Progenitor cell of endocrine pancreas (in vitro differentiated cells): ENCODE measurements at places on chromosomes 11 and 22.

DNA sequence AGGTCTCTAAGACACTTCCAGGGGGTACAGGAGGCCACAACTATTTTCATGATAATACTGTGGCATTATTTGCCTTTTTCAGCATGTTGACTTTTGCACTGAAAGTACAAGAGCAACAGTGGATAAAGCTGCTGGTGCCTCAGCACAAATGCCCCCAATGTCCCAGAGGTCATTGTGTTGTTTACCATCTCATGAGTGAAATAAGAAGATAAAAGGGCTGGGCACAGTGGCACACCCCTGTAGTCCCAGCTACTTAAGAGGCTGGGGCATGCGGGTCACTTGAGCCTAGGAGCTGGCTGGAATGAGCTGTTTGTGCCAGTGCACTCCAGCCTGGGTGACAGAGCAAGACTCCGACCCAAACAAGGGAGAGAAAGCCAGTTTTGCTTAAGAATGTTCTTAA, 72.6 kb upstream of the RAB1B start:
- DNase-seq, result no peak

DNA sequence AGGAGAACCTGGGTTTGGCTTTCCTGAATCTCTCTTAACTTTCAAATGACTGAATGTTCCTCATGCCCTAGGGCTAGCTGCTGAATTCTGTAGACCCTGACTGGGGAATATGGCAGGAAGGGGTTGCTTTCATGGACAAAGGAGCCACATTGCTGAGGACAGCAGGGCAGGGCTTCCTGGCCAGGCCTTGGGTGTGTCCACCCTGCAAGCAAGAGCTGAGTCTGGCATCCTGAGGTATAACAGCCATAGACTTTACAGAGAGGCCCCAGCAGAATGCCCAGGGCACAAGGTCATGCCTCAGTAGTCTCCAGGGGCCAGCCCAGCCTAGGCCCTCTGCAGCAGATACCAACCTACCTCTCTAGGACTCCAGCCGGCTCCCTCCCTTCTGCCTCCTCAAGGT, 102.2 kb upstream of the RAG2 start:
- no peak for DNase-seq

- no peak for DNase-seq
These were observed 2.1 kb downstream of the MED15 start for GRCh38 chr22:20509344-20510047.

DNA sequence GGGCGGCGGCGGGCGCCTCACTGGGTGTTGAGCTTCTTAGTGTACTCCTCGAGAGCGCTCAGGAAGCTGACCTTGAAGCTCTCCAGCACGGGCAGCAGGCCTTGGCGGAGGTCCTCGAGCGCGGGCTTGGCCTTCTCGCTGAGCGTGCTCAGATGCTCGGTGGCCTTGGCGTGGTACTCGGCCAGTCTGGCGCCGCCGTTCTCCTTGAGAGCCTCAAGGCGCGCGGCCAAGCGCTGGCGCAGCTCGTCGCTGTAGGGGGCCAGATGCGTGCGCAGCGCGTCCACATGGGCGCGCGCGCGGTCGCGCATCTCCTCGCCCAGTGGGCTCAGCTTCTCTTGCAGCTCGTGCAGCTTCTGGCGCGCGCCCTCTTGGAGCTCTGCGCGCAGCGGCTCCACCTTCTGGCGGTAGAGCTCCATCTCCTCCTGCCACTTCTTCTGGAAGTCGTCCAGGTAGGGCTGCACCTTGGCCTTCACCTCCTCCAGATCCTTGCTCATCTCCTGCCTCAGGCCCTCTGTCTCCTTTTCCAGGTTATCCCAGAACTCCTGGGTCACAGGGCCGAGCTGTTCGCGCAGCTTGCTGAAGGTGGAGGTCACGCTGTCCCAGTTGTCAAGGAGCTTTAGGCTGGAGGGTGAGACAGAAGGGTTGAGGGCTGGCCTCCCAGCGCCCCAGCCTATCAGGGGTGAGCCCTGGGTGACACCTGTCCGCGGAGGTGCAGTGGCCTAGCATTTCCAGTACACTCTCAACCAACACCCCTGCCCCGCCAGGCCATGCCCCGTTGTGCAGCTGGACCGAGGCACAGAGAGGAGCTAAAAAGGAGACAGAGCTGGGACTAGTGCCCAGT, 1.4 kb downstream of the APOA1 start:
- DNase-seq, result peak; percentile 66

DNA sequence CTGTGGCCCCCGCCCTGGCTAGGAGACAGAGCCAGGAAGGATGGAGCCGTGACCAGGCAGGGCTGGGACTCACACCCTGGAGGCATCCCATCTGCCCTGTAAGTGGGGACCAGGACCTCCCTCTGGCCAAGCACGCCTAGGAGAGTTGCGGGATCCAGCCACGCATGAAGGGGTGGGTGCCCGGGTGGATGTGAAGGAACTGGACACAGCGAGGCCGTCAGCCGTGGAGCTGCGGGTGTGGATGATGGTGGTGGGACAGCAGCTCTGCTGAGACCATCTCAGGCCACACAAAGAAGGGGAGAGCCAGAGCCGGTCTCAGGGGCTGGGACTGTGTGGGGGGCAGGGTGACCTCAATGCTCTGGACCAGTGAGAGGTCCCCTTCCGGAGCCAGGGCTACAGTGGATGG, 746.4 kb downstream of the BRD1 start:
- DNase-seq, result no peak

GRCh38 chr22:49039625-49040024, 788.0 kb downstream of the BRD1 start:
- no peak for DNase-seq
